ENCODE measurements at places on chromosomes 1 and 21. TPM values are rescaled to one million over a fixed set of nuclear protein-coding genes. Genes with fewer than 3 reads are reported as not detected.

Gene SH2D1B
- total RNA-seq: 0.71 TPM

Gene S100B
- total RNA-seq: not detected

Gene APCS
- total RNA-seq: not detected

Gene TMEM50A
- 191 TPM for total RNA-seq

Gene FMO1
- total RNA-seq: not detected

Gene PDPN
- total RNA-seq: 4.1 TPM

Gene KDM5B
- total RNA-seq: 47.0 TPM

Measured in M059J (cell line).